ENCODE measurements at places on chromosomes 6 and 20. TPM values are rescaled to one million over a fixed set of nuclear protein-coding genes. Genes with fewer than 3 reads are reported as not detected.

DNA sequence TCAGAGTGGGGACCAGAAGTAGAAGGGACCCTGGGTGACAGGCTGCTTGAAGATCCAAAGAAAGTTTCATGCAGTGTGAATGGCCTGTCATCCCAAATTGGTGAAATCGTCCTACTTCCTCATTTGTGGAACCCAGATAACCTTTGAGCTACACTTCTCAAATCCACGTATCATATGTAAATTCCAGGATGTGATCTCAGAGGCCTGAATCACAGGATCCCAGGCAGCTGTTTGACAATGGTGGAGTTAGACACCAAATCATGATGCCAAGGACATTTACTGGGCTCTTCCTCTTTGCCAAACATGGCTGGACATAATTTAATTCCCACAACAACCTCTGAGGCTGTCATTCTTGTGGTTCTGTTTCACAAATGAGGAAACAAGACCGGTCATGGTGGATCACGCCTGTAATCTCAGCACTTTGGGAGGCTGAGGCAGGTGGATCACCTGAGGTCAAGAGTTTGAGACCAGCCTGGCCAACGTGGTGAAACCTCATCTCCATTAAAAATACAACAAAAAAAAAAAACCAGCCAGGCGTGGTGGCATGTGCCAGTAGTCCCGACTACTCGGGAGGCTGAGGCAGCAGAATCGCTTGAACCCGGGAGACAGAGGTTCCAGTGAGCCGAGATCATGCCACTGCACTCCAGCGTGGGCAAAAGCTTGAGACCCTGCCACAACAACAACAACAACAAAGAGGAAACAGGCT lies 39.9 kb upstream of the TTPAL start:
- no peaks in the 10 kb centered on the region for H3K36me3 ChIP-seq
- H3K4me3 ChIP-seq: no peak overlapping the region
- no peaks in the 10 kb centered on the region for H3K4me1 ChIP-seq
- no peak overlapping the region for H3K27ac ChIP-seq
- no peak for DNase-seq
- peaks cover 4% of the 10 kb centered on the region for H3K27me3 ChIP-seq

Gene MDFI
- 11.0 TPM for total RNA-seq

DNA sequence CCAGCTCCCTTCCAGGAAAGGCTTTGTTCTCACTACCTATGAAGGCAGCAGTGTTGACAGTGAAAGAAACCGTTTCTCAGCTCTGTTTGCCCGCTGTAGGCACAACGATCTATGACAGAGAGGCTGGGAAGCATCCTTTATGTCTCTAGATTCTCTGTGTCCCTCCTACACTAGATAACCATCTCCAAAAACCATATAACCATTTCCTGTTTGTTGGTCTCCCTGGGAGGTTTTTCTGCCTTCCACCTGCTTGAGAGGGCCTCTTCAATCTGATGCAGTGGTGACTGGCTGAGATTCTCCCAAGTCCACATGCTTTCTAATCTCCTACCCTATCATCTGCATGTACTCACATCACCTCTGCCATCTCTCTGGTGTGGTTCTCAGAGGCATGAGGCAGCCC lies 32.0 kb upstream of the TMEM217 start:
- no peak overlapping the region for H3K27ac ChIP-seq
- no peaks in the 10 kb centered on the region for H3K4me1 ChIP-seq
- H3K27me3 ChIP-seq: no peaks in the 10 kb centered on the region

DNA sequence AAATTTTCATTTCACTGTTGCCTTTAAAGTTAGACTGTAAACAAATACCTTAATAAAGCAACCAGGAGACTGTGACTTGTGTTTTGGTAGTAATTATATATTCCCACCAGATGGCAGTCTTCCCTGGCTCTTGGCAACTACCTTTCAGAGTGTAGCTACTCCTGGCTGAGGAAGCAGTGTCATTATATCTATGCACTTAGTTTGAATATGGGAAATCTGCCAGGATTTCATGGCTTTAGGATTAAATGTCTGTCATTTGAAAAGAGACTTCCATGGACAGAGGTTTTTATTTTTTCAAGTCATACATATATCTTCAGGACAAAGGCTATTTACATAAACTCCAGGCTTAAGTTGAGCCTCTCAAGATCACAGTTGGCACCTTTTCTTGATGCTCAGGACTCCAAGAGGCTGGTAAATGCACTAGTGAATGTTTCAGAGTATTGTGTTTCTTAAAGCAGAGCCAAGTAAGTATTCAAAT lies 160.1 kb downstream of the C6orf58 start:
- no peak overlapping the region for H3K27ac ChIP-seq
- H3K36me3 ChIP-seq: no peaks in the 10 kb centered on the region
- no peaks in the 10 kb centered on the region for H3K27me3 ChIP-seq
- no peak for DNase-seq

- H3K27ac ChIP-seq: peak overlapping the region; percentile 90
- DNase-seq: peak; percentile 64
- H3K27me3 ChIP-seq: no peaks in the 10 kb centered on the region
- peak overlapping the region; percentile 23 for H3K4me3 ChIP-seq
Measured at GRCh38 chr20:57628047-57628961, 8.1 kb upstream of the ZBP1 start.

Gene ACTL10
- 1.3 TPM for total RNA-seq

DNA sequence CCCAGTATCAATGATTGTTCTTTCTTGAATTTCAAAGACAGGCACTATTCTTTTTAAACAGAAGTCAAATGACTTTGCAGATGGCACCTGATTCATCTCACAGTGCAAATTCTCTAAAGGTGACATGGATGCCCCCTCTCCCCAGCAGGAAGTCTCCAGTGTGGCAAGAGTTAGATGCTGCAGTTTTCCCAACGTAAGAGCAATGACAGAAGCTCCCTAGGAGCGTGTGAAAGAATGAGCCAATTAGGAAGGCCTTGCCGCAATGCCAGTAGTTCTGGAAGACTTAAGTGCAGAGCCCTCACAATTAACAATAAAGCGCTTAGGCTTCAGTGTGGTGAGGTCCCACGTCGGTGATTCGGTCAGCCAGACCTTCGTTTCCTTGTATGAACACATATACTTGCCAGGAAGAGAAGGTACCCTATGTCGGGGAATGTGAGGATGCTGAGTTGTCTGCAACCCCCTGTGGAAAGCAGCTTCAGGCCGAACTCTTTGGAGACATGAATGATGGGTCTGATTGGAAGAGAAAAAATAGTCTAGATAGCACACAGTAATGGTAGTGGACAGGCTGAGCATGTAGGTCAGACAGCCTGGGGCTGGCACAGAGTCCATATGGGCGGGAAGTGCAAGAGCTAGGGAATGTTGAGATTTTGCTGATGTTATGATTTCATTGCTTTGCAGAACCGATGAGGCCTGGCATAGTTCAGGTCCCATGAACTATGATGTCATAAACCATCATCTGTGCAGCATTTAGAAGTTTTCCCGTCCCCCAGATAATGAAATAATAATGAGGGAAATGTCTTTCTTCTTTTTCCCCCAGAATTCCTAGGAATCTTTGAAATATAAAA lies 132.6 kb downstream of the PHACTR1 start:
- DNase-seq: no peak
- no peaks in the 10 kb centered on the region for H3K4me1 ChIP-seq
- no peak overlapping the region for H3K4me3 ChIP-seq
- no peak overlapping the region for H3K27ac ChIP-seq
- H3K36me3 ChIP-seq: no peaks in the 10 kb centered on the region

- no peaks in the 10 kb centered on the region for H3K36me3 ChIP-seq
- no peaks in the 10 kb centered on the region for H3K27me3 ChIP-seq
- DNase-seq: no peak
- no peaks in the 10 kb centered on the region for H3K4me1 ChIP-seq
- H3K4me3 ChIP-seq: no peak overlapping the region
Measured at GRCh38 chr6:106856227-106856874, 118.2 kb downstream of the CD24 start.

Gene MLIP
- 0.20 TPM for total RNA-seq

Gene BPIFB4
- not detected for total RNA-seq

- no peak overlapping the region for H3K27ac ChIP-seq
- peaks cover 3% of the 10 kb centered on the region for H3K4me1 ChIP-seq
- H3K36me3 ChIP-seq: peaks cover 11% of the 10 kb centered on the region
- H3K4me3 ChIP-seq: no peak overlapping the region
- no peak for DNase-seq
Measured at GRCh38 chr20:58233393-58233792, 4.9 kb upstream of the ANKRD60 start.

DNA sequence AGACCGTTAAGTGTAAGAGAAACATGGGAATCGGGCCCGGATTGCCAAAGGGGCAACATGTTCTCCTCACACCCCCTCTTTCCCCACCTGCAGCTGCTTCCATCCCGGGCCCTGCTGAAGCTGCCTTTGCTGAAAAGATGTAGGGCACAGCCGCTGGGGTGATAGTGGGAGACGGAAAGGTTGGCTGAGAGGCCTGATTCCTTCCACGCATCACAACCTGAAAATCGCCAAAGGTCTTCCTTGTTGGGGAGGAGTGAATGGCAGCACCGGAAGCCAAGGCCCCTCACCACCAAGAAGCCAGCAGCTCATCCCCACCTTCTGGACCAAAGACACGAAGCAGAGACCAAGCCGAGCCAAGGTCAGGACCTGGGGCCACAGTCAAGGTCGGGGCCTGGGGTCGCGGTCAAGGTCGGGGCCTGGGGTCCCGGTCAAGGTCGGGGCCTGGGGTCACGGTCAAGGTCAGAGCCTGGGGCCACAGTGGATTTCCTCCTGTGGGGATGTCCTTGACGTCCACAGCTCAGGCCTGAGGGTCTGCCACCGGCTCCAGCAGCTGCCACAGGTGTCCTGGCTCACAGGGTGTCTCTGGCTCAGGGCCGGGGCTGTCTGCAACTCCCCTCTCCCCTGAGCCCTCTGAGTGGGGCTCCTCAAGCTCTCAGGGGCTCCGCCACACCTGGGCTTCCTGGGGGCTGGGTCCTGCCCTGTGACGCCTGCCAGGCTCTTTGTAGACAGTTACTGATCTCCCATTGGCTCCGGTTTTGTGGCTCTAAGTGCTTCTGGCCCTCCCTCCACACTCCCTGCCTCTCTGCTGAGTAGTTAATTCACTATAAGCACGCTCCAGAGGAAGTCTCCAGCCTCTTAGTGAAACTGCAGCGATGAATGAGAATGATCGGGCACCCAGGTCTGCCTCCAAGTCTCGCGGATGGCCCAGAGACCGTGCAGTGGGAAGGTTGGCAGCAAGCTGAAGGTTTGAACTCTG lies 5.5 kb upstream of the CHRNA4 start:
- H3K27me3 ChIP-seq: peaks cover 55% of the 10 kb centered on the region
- no peaks in the 10 kb centered on the region for H3K36me3 ChIP-seq
- H3K27ac ChIP-seq: no peak overlapping the region
- no peak overlapping the region for H3K4me3 ChIP-seq

Gene TSPYL4
- 13.6 TPM for total RNA-seq

GRCh38 chr20:43323592-43323991 lies 133.9 kb upstream of the PTPRT start:
- no peaks in the 10 kb centered on the region for H3K4me1 ChIP-seq
- no peak for DNase-seq
- no peaks in the 10 kb centered on the region for H3K36me3 ChIP-seq
- H3K4me3 ChIP-seq: no peak overlapping the region
- H3K27me3 ChIP-seq: no peaks in the 10 kb centered on the region
- H3K27ac ChIP-seq: no peak overlapping the region

Gene CLPSL1
- total RNA-seq: not detected

DNA sequence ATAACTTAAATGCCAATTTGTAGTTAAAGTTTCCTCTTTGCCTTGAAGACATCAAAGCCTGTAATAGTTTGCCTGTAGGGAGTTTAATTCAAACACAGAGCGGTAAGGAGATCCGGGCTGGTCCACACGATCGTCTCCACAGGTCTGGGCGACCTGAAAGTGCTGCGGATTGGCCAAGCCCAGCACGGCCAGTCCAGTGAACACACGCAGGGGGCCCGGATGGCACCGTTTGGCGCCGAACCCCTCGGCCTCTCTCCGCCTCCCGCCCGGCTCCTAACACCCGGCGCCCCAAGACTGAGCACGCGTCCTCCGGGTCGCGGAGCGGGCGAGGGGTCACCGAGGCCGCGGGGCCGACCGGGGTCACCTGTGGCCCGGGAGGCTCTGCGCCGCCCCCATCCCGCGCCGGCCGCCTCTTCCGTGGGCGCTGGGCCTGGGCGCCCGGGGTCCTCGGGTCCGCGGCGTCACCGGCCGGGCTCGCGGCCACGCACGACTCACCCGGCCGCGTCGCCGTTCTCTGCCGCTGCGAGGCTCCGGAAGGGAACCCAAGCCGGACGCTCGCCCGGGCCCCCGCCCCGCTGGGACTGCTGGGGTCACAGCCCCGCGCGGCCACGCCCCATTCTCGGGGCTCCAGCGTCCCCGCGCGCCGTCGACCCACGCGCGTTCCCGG lies 481 bp downstream of the SERPINB6 start:
- H3K4me1 ChIP-seq: peaks cover 8% of the 10 kb centered on the region
- H3K27ac ChIP-seq: peak overlapping the region; percentile 97
- peak; percentile 93 for DNase-seq
- peaks cover 7% of the 10 kb centered on the region for H3K36me3 ChIP-seq
- no peaks in the 10 kb centered on the region for H3K27me3 ChIP-seq

DNA sequence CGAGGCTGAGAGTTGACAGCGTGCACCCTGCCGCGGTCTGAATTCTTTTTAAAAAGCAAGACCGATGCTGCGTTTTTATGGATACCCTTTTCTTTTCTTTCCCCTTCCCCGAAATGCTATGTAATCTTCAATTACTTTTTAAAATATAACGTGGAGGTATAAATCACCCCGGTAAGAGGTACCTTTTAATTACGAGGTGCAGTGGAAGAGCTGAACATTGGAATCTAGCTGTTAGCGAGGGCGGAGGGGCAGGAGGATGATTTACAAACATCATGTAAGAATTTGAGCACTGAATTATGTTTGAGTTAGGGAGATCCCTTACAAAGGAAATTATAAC lies 1.2 kb downstream of the EYA2 start:
- no peaks in the 10 kb centered on the region for H3K4me1 ChIP-seq
- no peaks in the 10 kb centered on the region for H3K36me3 ChIP-seq
- DNase-seq: no peak
- no peak overlapping the region for H3K27ac ChIP-seq
- peaks cover 64% of the 10 kb centered on the region for H3K27me3 ChIP-seq

GRCh38 chr6:56529594-56530191 lies 113.0 kb downstream of the DST start:
- no peaks in the 10 kb centered on the region for H3K4me1 ChIP-seq
- DNase-seq: no peak
- H3K27me3 ChIP-seq: no peaks in the 10 kb centered on the region
- no peak overlapping the region for H3K27ac ChIP-seq

Measured in upper lobe of right lung (tissue), 1 donor.